Adipocyte (in vitro differentiated cells): ENCODE measurements at places on chromosomes 12 and 14.

- DNase-seq: no peak
Observed at GRCh38 chr12:85600841-85601240, 235.4 kb downstream of the RASSF9 start.

GRCh38 chr12:107134558-107134957 is 41.2 kb upstream of the CRY1 start:
- DNase-seq: no peak

DNA sequence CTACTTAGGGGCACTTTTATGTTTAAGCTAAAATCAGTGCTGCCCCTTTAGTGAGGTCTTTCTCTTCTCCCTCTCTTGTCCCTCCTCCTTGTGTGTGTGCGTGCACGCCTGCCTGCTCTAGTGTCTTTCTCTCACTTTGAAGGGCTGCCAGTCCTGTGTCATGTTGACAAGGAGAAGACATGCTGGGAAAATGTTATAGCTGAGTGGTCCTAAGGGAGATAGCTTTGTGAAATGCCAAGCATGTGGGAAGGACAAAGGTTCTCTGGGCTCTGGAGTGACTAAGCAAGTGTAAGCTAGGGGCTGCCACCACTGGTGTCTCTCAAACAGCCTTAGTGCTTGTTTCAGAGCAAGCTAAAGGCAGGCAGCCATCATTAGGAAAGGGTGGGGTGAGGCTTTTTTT is 108.4 kb downstream of the EMP1 start:
- DNase-seq: no peak

- peak; percentile 70 for DNase-seq
Observed at GRCh38 chr12:108850854-108851573, 6.4 kb downstream of the SSH1 start.

GRCh38 chr14:59148334-59148900 is 40.0 kb upstream of the DAAM1 start:
- no peak for DNase-seq

GRCh38 chr12:122789637-122790036 is 15.3 kb downstream of the CCDC62 start:
- DNase-seq: no peak

DNA sequence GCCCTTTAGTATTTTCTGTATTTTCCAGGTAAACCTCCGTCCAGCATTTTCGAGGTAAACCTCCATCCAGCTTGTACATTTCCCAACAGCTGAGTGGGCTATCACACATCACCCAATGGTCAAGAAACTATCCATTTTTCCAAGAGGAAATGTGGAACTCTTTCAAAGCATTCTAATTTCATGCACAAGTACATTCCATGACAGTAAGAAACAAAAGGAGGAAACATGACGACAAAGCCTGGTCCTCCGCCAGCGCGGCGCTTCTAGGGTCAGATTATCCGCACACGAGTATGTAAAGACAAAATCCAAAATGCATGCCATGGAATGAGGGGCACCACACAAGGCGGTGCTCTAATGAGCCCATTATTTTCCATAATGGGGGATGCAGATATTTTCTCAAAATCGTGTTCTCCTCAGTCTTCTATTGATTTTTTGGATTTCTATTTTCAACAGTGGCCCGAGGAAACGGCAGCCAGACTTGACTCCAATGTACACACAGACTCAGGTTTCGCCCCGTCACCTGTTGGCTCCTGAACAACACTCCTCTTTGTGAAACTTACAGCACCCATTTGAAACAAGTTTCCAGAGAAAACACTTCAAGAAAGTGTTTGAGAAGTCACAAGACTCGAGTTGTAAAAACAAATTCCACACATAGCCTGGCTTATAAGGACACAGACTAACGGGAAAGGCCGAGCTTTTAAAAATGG is 107.4 kb downstream of the PRICKLE1 start:
- peak; percentile 53 for DNase-seq

DNA sequence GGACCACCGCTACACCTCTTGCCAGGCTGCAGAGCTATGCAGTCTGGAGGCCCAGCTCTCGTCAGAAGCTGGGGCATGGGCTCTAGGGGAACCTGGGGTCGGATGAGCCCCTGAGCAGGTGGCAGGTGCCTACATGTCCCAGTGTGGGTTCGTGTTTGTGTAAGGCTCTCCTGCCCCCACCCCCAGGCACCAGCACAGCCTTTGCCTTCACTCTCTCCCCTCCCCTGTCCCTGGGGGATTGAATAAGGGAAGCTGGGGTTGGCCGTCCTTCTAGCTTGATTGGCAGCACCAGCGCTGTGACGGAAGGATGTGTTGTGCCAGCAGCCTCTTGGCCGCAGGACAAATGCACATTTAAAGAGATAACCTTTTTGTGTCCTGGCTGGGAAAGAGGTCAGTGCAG is 34.8 kb upstream of the TSPAN9 start:
- no peak for DNase-seq

DNA sequence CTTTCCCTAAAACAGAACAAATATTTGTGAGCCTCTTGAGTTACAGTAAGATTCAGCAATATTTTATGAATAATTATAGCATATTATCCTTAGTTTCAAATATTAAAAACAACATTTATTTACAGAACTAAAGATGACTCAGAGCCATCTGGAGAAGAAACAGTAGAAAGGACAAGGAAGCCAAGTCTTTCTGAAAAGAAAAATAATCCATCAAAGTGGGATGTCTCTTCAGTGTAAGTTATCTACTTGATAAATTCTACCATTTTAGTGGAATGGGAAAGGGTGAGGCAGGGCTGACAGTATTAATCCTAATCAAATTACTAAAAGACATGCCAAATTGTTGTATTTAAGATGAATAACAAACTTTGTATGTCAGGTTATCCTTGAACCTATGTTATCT is 88.1 kb downstream of the DNAI7 start:
- DNase-seq: peak; percentile 8

- DNase-seq: no peak
Observed at GRCh38 chr14:59939828-59940227, 19.9 kb downstream of the LRRC9 start.

- no peak for DNase-seq
Observed at GRCh38 chr12:93674386-93674785, 2.8 kb upstream of the CRADD start.

- DNase-seq: peak; percentile 29
Observed at GRCh38 chr12:16385782-16386646, 38.6 kb downstream of the MGST1 start.

DNA sequence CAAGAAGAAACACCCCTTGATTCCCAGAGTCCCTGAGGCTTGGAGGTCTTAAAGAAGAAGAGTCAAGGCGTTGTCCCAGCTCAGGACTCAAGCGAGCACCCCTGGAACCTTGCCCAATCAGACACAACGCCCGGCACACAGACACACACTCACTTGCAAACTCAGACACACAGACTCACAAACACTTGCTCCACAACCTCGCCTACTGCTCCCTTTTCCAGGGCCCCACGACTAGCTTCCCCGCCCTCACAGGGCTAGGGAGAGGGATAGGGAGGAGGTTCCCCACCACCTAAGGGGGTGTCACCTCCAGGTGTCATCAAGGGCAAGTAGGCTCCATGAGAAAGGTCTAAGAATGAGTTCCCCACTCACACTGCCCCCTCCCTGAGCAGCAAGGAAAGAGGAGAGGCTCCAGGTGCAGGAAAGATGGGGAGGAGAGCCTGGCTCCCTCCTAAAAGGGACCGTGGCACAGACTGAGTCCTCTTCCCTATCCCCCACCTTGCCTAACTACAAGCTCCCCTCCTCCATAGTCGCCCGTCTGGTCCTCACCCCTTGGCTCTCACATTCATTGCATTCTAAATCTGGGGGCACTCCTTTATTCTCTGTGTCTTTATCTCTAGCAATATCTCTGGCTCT is 717 bp downstream of the WNT10B start:
- DNase-seq: no peak

DNA sequence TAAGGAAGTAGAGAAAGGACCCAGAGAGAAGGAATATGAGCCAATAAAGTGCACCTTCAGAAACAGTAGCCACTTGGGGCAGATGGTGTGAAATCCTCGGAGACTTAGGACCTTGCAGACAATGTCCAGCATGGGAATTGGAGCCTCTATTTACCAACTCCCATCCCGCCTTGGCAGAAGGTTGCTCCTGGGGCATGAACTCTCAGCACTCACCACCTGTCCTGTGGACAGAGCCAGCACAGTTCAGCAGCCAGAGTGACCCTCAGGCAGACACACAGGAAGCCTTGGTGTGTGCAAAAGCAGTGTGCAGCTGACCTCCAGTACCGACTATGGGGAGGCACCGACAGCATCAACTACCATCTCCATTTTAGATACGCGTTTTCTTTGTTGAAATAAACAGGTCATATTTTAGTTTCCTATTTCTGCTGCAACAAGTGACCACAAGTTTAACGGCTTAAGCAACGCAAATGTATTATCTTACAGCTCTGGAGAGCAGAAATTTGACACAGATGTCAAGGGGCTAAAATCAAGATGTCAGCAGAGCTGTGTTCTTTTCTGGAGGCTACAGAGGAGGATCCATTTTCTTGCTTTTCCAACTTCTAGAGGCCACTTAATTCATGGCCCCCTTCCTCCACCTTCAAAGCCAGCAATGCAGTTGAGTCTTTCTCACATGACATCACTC is 428.1 kb downstream of the MED13L start:
- DNase-seq: no peak

- no peak for DNase-seq
Observed at GRCh38 chr14:68652433-68652690, 140.5 kb downstream of the ZFP36L1 start.

GRCh38 chr12:107352347-107353081 is 259.2 kb upstream of the CRY1 start:
- DNase-seq: no peak

DNA sequence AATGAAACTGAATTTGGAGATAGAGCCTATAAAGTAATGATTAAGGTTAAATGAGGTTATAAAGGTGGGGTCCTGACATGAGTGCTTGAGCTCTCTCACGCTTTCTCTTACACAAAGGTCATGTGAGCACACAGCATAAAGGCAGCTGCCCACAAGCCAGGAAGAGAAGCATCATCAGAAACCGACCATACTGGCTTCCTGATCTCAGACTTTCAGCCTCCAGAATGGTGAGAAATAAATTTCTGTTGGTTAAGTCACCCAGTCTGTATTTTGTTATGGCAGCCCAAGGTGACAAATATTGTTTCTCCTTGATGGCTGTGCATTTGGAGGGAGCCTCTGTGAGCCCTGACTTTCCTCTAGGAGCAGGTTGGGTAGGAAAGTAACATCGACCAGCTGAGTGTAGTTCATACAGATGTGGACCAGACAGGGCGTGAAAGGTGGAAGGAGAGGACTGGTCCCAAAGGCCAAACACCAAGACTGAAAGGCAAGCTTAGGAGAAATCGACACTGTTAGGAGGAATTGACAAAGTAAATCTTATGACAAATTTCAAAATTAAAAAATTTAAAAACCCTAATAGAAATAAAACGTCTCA is 97.6 kb upstream of the SLC38A2 start:
- no peak for DNase-seq

DNA sequence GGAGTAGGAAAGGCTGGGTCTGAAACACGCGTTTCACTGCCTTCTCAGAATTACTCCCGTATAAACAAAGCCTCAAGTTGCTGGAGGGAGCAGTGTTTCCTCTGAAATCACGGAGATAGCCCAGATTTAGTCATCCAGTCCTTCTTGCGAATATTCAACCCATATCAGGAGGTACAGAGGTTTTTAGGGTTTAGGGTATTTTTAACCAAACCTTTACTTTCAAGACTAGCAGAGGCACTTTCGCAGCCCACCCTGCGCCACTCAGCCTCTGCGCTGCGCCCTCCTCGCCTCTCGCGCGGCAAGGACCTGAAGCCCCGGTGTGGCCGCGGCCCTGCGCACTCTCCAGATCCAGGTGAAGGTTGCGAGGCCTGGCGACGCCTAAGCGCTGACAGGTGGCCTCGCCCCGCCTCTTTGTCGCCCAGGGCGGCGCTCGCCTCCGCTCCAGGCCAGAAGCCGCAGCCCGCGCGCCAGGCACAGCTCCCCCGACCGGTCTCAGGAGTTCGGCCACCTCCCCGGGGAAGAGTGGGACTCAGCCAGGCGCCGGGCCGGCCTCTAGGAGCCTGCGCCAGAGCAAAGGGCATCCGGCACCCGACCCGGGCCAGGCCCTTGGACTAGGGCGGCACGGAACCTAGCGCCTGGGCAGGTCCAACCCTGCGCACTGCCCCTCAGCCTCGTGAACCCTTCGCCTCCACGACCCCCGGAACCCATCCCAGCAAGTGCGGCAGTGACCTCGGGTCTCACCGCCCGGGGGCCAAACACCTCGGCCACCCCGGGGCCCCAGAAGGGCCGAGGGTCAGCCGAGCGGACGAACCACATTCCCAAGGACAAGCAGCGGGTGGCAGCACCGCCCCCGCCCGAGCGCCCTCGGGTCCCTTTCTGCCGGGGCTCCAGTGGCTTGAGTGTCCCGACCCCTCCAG is 1.8 kb upstream of the SAMD4A start:
- DNase-seq: peak; percentile 80

DNA sequence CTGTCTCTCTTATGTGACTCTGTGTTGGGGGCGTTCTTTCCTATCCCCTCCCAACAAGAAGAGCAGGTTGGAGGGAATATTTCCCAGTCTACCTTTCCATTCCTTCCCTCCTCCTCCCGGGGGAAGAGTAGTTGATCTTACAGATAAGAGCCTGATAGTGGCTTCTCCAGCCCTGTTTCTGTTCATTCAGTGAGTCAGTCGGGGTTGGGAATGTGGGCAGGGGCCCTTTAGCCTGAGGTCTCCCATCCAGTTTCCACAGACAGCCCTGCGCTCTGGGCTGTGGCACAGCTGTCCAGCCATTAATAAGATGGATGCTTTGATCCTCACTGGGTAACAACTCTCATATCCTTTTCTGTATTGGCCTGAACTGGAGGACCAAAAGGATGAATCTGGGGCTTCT is 18.1 kb upstream of the PPP1R1A start:
- DNase-seq: no peak

DNA sequence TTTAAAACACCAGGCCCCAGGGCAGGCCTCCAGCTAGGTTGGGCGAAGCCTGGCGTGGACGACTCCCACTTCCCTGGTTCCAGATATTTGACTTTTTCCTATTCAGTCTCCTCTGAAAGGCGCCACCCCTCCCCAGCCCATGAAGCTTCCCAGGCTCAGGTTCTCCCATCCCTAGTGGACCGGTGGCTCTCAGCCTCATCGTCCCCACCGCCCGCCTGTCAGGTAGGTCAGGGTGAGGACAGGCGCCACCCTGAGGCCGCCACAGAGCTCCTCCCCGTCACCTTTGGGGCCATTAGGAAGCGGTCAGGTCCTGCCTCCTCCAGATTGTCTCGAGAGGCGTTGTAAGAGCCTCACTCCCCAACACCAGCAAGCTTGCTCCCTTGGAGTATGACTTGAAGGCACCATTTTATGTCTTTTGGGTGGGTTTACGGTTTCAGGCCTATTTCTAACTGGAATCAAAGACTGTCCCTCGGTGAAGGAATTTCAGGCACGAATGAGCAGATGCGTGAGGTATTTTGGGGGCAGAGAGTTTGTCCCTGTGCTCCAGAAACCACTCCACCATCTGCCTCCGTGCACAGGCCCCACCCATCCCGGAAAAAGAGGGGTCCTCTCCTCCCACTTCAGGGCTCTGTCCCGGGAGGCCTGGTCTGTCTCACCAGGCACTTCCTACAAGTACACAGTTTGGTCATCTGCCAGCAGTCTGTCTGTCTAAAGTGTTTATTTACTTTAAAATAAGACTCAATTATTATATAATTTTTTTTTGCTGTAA is 55.6 kb downstream of the TSPAN9 start:
- DNase-seq: peak; percentile 73

GRCh38 chr12:69868695-69869094 is 43.7 kb downstream of the MYRFL start:
- DNase-seq: no peak
